Activated CD8-positive, alpha-beta memory T cell treated with anti-CD3 and anti-CD28 coated beads for 4 hours (primary cell): ENCODE measurements at places on chromosomes 12 and 14.

DNA sequence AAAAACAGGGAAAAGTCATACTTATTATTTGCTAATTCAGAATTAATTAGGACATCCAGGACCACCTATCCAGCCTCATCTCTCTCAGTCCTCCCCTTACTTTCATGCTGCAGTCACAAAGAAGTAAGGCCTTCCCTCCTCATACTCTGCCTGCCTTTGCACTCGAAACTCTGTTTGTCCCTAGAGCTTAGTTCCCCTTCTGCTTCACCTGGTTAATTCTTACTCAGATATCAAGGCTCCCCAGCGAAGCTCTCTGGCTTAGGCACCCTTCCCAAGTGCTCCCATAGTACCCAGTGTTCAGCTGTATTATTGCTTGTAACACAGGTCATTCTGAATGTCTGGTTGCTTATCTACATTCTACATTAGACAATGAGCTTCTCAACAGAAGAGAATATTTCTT, 81.3 kb downstream of the ERGIC2 start:
- DNase-seq: no peak

- DNase-seq: no peak
These were observed 104.4 kb downstream of the SSPN start for GRCh38 chr12:26299751-26300150.

GRCh38 chr14:41257476-41257875, 349.2 kb upstream of the LRFN5 start:
- no peak for DNase-seq

- DNase-seq: peak; percentile 56
These were observed 33.8 kb downstream of the FBRSL1 start for GRCh38 chr12:132523576-132524331.

GRCh38 chr14:63345826-63346225, 27.1 kb upstream of the GPHB5 start:
- no peak for DNase-seq

- no peak for DNase-seq
These were observed 81.6 kb upstream of the MANSC4 start for GRCh38 chr12:27861428-27862167.

DNA sequence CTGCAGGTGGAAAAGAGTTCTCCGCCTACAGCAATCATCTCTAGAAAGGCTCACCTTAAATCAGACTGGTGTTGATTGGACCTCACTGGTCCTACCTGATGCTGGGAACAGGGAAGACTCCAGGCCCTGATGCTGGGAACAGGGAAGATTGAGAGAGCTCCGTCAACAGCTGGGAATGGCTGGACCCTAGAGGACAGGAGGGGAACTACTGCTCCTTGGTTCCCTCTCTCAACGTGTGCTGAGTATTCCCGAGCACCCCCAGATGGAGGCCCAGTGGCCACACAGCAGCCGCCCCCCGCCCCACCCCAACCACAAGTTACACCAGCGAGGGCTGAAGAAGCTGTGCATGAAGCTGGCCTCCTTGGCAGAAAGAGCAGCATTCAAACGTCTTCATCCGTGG, 240.3 kb downstream of the SLC15A4 start:
- no peak for DNase-seq
